ENCODE measurements at places on chromosomes 4 and X.

DNA sequence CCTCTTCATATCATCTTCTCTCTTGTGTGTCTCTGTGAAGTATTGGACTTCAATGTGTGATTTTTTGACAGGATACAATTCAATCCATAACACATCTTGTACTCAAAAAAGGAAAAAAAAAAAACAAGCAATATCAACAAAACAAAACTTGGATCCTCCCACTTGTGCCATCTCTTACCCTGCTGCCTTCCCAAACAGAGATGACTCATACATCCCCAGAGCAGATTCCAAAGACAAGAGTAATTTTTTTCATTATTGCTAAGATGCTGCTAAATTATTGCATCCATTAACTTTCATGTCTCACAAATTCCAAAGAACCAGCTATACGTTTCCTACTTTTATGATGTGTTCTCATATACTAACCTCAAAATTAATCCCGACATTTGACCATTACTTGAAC lies 479.2 kb downstream of the GBA3 start:
- no peak for DNase-seq

DNA sequence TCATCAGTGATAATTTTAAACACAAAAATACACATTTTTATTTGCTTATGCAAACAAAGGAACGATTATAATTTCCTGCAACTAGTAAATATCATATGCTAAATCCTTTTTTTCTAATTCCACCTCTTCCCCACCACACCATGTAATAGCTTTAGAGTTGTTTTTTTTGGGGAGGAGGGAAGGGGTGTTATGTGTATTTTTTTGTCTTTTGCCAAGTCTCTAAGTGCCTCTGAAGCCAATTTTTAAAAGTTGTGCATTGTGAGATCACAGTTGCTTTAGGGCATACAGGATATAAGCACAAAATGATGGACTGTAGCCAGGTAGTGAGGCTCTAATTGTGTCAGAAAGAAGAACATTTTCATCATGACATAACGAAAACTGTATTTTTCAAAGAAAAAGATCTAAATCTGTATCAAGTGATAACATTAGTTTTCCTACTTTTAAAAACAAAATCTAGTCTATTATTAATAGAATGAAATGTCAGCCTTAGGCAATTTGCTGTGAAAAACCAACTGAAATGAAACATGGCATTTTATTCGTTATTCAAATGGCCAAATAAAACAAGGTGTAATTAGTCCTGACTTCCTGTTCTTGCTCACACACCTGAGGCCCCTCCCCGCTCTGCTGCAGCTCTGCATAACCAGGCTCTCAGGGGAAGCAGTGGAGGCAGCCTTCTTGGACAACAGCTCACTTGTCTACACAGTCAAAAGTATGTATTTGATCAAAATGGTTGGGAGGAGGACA lies 157.4 kb downstream of the PALLD start:
- no peak for DNase-seq

- DNase-seq = no peak
Measured at GRCh38 chr4:184812651-184813181, 13.1 kb downstream of the ACSL1 start.

- DNase-seq = no peak
Measured at GRCh38 chr4:17544831-17545234, 29.9 kb downstream of the CLRN2 start.

- no peak for DNase-seq
Measured at GRCh38 chr4:52107336-52107735, 56.2 kb downstream of the SPATA18 start.

DNA sequence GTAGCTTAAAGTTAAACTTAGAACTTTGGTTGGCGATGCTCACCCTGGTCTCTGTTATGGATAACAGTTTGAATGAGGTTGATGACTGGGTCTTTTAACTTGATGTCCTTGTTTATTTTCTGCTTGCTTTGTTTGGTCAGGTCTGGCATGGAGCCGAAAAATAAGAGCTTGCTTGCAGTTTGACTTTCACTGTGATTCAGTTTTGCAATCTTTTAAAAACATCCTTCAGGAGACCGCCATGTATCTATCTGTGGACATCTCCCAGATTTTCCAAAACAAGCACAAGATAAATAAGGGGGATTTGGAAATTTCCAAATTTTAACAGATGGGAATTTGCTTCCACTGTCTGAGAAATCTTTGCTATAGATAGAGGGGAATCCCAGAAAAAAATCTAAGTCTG lies 246.7 kb downstream of the PALLD start:
- DNase-seq = no peak

GRCh38 chr4:162442128-162442527 lies 278.3 kb upstream of the FSTL5 start:
- DNase-seq = no peak

GRCh38 chrX:74509989-74510388 lies 88.7 kb downstream of the SLC16A2 start:
- DNase-seq = no peak

DNA sequence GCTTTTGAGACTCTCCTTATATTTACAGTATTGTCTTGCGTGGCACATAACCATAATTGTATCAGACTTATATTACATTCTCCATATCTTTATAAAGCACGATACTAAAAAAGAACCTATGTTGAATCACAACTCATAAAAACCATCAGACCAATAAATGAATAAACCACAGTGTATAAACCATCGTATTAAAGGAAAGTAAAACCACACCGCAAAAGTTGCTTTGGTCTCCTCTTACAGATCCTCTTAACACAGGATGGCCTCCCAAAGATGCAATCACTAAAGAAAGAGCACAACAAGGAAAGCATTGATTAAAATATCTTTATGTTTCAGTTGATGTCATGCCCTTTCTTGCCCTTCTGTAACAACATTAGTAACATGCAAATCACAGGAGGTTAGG lies 437.9 kb downstream of the AFF2 start:
- DNase-seq = no peak

GRCh38 chr4:84110040-84110439 lies 389.1 kb downstream of the NKX6-1 start:
- DNase-seq = no peak

- DNase-seq = no peak
Measured at GRCh38 chrX:51665981-51666380, 16.6 kb downstream of the CENPVL2 start.
